ENCODE measurements at places on chromosomes 16 and 17.

DNA sequence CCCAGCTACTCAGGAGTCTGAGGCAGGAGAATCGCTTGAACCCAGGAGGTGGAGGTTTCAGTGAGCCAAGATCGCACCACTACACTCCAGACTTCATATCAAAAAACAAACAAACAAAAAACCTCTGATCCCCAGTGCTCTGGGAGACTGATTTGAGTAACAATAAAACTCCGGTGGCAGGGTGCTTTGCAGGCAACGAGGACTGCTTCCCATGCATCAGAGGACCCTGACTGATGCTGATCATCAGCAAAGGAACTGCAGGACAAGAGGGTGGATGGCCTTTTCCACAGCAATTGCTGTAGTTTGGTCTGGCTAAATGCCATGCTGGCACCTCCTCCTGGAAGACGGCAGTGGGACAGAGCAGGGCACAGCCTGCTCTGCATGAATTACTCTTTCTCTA is 6.4 kb upstream of the SLC39A11 start:
- DNase-seq: no peak

DNA sequence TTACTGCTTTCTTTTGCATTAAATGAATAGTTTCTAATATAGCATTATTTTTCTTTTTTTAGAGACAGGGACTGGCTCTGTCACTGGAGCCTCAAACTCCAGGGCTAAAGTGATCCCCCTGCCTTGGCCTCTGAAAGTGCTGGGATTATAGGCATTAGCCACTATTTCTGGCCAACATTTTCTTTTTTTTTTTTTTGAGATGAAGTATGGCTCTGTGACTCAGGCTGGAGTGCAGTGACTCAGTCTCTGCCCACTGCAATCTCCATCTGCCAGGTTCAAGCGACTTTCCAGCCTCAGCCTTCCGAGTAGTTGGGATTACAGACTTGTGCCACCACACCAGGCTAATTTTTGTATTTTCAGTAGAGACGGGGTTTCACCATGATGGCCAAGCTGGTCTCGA is 2.0 kb upstream of the DUXB start:
- DNase-seq: no peak

DNA sequence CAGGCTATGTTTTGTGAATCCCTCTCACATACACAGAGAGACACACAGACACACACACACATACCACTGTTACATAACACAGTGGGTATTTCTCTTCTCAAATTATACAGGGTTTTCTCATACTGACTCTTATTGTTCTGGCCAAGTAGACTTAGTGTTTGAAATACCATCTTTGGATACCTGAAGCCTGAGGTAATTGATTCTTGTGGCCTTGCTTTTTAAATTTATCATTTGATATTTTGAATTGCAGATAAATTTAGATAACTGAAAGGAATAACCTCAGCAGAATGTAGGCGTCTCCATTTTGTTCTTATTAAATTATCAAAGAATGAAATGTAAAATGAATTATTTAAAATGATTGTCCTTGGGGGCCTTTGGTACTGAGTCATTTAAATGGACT is 223.8 kb downstream of the LGALS9B start:
- DNase-seq: no peak

GRCh38 chr17:48611681-48612455 is 1.1 kb upstream of the HOXB7 start:
- DNase-seq: no peak

DNA sequence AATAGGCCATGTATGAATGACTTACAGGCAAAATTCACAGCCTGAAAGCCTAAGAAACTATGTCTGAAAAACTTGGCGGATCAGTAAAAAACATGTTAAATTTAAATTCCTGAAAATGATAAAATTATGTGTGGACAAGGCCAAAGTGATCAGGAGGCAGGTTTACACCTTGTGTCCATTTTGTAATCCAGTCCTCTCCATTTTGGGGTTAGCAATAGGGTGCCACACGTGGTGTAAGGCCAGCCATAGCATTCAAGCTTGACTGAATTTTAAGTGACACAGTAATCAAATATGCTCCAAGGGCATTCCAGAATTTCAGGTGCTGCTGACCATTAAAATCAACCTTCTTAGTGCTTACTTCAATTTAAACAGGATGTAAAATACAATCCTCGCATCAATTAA is 2.7 kb downstream of the RNF43 start:
- DNase-seq: no peak

DNA sequence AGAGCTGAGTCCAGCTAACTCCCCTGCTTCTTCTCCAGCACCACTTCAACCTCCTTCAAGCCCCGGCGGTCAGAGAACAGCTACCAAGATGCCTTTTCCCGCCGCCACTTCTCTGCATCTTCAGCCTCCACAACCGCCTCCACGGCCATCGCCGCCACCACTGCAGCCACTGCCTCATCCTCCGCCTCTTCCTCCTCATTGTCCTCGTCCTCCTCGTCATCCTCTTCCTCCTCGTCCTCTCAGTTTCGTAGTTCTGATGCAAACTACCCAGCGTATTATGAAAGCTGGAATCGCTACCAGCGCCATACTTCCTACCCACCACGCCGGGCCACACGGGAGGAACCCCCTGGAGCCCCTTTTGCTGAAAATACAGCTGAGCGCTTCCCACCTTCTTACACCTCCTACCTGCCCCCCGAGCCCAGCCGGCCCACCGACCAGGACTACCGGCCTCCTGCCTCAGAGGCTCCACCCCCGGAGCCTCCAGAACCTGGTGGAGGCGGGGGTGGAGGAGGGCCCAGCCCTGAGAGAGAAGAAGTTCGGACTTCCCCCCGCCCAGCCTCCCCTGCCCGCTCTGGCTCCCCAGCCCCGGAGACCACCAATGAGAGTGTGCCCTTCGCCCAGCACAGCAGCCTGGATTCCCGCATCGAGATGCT is 7.1 kb downstream of the SETD1A start:
- DNase-seq: no peak

- no peak for DNase-seq
Observed at GRCh38 chr16:60127196-60127595, 1393.1 kb upstream of the GOT2 start.

DNA sequence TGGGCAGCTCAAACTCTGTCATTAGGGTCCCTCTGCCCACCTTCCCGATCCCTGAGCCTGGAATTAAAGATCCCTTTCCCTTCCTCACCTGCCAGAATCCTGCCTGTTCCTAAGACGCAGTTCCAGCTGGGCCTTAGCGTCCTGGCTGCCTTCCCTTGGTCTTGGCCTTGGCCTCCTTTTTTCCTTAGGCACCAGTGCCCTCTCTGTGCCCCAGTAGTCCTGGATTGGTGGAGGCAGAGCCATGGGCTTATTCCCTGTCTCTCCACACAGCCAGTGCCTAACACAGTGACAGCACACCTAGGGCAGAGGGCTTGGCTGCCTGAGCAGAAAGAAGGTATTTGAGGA is 3.5 kb downstream of the TMEM132E start:
- no peak for DNase-seq

GRCh38 chr17:48237456-48237855 is 129.9 kb downstream of the SNX11 start:
- no peak for DNase-seq

DNA sequence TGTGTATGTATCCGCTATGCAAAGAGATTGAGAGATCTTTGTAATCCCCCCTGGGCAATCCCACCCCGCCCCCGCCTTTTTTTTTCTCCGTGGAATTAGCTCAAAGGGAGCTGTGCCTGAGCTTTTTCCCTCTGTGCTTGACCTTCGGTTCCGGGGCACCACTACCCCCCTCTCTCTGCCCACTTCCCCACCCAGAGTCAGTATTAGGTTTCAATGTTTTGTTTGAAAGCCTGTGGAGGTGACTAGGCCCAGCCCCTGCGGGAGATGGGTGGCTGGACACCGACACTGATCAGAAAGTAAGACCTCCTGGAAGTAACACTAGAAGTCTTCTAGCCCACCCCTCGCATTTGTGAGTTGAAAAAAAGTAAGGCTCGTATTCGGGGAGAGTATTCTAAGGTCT is 7.0 kb downstream of the CBLN1 start:
- DNase-seq: no peak

DNA sequence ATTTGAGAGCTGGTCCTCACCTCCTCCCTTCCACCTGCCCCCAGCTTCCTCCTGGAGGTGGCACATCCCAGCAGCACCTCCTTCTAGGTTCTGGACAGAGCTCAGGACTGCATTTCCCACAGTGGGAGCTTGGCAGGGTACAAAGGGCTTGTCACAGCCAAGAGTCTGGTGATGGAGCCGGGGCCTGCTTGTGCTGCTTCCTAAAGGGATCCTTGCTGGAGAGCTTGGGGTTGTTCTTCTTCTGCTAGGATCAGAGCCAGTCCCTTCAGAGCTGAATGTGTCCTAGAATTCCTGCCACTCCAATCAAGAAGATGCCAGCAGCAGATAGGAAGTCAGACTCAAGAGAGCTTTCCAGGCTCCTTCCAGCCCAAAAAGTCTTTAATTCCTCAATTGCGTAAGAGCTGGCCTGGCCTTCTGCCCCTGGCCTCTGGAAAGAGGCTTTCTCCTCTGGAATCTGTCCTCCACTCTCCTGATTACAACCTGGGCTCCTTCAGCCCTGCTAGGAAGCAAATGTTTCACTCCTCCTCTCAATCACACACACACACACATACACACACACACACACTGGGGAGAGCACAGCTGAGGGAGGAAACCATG is 4.4 kb downstream of the CD300E start:
- no peak for DNase-seq

GRCh38 chr16:68296693-68297092 is 14.1 kb downstream of the SLC7A6OS start:
- no peak for DNase-seq

DNA sequence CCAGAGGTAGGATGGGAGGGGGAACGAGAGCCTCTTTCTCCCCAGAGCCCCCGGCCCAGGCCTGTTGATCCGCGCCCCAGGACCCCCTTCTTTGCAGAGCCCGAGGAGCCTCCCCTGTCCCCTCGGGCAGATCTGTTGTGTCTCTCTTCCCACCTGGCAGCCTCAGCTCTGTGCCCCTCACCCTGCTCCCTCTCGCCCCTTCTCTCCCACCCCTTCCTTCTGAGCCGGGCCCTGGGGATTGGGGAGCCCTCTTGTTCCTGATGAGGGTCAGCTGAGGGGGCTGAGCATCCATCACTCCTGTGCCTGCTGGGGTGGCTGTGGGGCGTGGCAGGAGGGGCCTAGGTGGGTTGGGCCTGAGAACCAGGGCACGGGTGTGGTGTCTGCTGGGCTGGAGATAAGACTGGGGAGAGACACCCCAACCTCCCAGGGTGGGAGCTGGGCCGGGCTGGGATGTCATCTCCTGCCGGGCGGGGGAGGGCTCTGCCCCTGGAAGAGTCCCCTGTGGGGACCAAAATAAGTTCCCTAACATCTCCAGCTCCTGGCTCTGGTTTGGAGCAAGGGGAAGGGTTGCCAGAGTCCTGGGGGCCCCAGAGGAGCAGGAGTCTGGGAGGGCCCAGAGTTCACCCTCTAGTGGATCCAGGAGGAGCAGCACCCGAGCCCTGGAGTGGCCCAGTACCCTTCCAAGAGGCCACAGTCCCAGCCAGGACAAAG is 65.4 kb downstream of the MRC2 start:
- no peak for DNase-seq

DNA sequence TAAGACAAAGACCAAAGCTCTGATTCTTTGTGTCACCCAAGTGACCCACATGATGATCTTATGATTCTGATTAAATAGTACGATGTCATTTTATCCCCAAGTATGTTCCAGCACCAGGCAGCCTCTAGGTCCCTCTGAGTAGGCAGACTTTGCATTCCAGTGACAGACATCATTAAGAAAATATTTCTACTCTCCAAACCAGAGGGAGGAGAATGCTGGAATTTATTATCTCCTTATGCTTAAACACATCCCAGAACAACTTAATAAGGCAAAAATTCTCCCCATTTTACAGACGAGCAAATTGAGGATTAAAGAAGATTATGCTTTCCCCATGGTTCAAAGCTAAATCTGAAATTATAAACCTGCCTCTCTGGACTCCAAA is 192.8 kb upstream of the CDH11 start:
- DNase-seq: no peak

- DNase-seq: no peak
Observed at GRCh38 chr17:78128551-78129350, at the start of gene TMC6. Gene TMC6, minus strand, starts transcription at chr17:78128755. Its CDS starts 1,923 bp downstream, at chr17:78126832.

DNA sequence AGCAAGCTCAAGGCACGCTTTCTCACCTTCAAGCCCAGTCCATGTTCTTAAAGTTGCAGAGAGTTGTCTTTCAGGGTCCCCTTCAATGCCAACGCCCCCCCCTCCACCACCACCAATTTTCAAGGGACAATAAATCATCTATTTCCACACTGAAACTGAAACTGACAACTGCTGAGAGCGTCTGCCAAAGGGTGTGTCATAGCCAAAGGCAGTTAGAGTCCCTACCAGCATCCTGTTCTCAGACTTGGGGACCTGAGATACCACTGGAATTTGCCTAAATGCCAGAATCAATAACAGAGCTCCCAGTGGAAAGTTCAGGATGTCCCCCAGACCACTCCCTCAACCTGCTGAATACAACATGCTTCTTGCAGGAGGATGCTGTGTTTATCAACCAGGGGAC is 133.2 kb upstream of the SOX9 start:
- DNase-seq: no peak

GRCh38 chr16:83705856-83706255 is 101.9 kb upstream of the HSBP1 start:
- DNase-seq: no peak

GRCh38 chr17:73349138-73349537 is 37.3 kb upstream of the CDC42EP4 start:
- DNase-seq: no peak

DNA sequence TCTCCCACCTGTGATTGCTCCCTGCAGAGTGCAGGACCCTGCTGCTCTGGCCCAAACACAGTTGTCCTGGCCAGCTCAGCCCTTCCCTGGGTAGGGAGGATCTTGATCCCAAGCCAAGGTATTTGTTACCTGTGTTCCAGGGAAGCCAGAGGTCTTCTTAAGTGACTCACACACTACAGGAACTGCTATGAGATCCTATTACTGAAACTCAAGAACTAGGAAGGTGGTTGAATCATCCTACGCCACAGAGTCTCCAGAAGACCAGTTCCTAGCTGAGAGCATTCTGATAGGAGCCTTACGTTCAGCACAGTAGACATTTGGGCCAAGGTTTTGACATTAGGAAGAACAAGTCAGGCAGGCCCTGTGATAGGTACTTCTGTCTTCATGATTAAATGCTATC is 12.0 kb downstream of the CHST6 start:
- DNase-seq: no peak

- no peak for DNase-seq
Observed at GRCh38 chr16:74218871-74219270, 77.7 kb upstream of the PSMD7 start.

Data from esophagus squamous epithelium (tissue), 5 donors.